GM12878 (cell line): ENCODE measurements at places on chromosomes 3 and 15. TPM values are rescaled to one million over a fixed set of nuclear protein-coding genes. Genes with fewer than 3 reads are reported as not detected.

CRABP1 gene
- total RNA-seq = 0.37 and 0.41 TPM in 2 replicates

A4GNT gene
- total RNA-seq = not detected in 2 replicates

CMTM8 gene
- not detected in 2 replicates for total RNA-seq

COMMD2 gene
- total RNA-seq = 34.6 and 36.3 TPM in 2 replicates

GPR27 gene
- not detected in 2 replicates for total RNA-seq

FSTL1 gene
- 1.0 and 1.7 TPM in 2 replicates for total RNA-seq

RFTN1 gene
- 166 and 176 TPM in 2 replicates for total RNA-seq

PP2D1 gene
- total RNA-seq = not detected in 2 replicates

RPL29 gene
- total RNA-seq = 1,814 and 1,873 TPM in 2 replicates

CCRL2 gene
- 1.6 and 2.1 TPM in 2 replicates for total RNA-seq
